ENCODE measurements at places on chromosomes 13 and 19.

DNA sequence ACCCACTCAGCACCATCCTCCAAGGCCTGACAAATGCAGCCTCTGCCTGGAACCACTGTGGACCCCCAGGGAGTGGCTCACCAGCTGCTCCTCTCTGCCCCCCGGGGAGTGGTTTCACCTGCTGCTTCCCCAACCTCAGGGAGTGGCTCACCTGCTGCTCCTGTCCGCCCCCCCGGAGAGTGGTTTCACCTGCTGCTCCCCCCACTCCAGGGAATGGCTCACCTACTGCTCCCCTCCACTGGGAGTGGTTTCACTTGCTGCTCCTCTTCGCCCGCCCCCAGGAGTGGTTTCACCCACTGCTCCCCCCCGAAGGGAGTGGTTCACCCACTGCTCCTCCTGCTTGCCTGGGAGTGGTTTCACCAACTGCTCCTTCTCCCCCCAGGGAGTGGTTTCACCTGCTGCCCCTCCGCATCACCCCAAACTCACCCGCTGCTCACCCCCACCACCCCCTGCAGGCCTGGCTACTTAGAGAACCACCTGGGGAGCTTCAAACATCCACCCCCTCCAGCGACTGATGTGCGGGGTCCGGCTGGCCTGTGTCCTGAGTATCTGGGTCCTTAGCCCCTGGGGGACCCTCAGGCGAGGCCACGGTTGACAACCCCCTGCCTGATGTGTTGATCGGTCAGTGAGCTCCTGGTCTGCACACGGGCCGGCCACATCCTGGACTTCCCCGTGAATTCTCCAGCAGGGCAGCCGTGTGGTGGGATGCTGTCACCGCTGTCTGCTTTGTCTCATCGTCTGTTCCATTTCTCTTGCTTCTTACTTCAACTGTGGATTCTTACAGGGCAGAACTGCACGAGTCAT is 14.6 kb upstream of the TMEM255B start:
- DNase-seq, result no peak

GRCh38 chr13:46166947-46167610 is 14.9 kb downstream of the LCP1 start:
- no peak for DNase-seq

DNA sequence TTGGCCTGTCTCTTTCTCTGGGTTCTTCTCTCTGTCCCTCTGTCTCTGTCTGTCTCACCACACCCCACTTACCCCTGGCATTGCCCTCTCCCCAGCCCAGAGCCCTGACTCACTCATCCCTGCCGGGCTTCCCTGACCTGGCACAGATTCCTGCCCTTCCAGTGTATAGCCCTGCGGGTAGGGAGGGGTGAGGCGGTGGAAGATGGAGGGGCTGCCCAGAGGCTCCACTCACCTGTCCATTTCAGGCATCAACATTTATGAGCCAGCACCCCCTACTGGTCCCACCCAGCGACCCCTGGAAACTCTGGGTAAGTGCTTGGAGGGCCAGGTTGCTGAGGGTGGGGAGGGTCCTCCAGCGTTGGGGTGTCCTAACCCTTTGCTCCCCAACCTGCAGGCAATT is 1.0 kb downstream of the NCCRP1 start:
- DNase-seq, result no peak

DNA sequence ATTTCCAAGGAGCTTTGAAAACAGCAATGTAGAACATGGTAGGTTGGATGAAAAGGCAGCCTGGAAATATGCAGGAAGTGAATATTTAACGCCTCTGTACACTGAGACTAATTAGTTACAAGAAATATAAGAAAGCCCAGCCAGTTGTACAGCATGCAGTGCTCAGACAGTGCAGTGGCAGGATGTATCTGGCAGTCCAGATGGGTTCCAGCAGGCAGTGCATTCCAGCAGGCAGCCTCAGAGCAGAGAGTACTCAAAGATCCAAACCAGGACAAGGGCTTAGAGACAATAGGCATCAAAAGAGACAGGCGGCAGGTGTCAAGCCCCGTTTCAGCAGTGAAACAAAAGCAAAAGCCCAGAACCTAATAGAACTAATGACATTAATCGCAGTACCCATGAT is 2776.3 kb downstream of the PCDH9 start:
- DNase-seq, result no peak

- no peak for DNase-seq
Measured at GRCh38 chr19:14148751-14149410, 12.5 kb upstream of the ASF1B start.

GRCh38 chr13:101170306-101170705 is 246.0 kb downstream of the NALCN start:
- DNase-seq, result no peak

- DNase-seq, result no peak
Measured at GRCh38 chr19:57583104-57583520, 833 bp upstream of the ZIK1 start.

- DNase-seq, result no peak
Measured at GRCh38 chr13:53953183-53953582, 924.6 kb downstream of the OLFM4 start.

DNA sequence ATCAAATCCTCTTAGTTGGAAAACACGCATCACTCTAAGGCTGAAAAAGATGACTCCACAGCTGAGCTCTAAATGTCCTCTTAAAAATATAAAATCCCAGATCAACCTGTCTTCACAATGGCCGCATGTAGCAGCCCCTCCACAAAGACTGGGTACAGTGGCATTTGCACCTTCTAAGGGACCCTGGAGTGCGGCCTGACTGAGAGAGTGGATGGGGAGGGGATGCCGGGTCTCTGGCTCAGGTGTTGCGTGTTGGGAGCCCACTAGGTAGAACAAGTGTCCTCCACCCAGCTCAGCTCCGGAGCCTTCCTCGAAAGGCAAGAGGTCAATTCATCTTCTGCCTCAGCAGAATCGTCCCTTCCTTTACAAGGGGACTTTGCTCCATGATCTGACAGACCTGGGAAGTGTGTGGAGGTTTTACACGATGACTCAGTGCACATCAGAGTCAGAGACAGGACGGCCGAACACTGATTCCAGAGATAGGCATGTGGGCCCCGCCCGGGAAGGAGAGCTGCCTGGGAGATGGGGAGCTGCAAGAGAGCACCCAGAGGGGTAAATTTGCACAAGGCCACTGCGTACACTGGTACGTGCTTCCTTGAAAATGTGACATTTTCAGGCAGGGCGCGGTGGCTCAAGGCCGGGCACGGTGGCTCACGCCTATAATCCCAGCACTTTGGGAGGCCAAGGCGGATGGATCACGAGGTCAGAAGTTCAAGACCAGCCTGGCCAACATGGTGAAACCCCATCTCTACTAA is 23.5 kb upstream of the SLC15A1 start:
- no peak for DNase-seq

- no peak for DNase-seq
Measured at GRCh38 chr19:14516048-14516534, 2.1 kb downstream of the DNAJB1 start.

- no peak for DNase-seq
Measured at GRCh38 chr19:5680084-5680436, 256 bp downstream of the MICOS13 start.

GRCh38 chr19:34475026-34475974 is 6.3 kb upstream of the WTIP start:
- DNase-seq, result peak; percentile 26

- no peak for DNase-seq
Measured at GRCh38 chr13:24022568-24022967, 125.3 kb upstream of the C1QTNF9B start.

DNA sequence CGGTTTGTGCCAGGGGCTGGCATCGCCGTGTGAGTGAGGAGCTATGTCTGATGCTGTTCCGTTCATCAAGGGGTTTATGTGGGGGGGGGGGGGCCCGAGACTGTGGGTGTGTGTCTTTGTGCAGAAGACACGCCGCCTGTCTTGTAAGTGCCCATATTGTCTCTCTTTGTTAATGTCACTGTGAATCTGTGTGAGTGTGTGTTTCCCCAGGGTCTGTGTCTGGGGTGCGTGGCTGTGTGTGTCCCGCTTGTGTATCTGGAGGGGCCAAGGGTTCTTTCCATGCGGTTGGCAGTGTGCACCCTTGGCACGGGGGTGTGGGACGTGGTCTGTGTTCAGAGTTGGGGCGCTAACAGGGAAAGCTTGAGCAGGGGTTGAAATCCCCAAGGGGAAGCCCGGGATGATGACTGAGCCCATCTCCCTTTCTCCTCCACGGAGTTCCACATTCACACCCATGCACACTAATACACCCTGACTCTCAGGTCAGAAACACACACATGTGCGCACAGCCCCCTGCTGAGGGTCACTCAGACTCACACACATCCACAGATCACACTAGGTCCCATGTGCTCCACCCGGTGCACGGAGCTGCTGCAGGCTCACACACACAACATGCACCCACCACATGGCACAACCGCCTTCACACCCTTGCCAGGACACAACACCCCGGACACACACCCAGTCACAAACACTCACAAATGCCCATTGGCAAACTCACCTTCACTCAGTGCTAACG is 1.8 kb downstream of the NCAN start:
- DNase-seq, result no peak

- no peak for DNase-seq
Measured at GRCh38 chr19:6717036-6717435, 3.4 kb downstream of the C3 start.

DNA sequence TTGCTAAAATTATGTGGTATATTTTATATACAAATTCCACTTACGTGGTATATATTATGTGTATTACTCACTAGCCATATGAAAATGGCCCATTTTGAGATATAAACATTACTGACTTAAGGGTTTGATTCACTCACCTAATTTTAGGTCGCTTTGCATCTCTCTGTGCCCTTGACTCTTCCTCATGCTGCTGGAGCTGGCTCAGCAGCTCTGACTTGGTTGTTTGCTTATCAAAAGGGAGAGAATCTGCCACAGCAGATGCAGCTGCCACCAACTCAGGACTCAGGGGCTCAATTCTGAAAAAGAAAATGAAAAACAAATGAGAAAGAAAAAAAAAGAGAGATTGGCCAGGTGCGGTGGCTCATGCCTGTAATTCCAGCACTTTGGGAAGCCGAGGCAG is 12.2 kb downstream of the MRPS31 start:
- DNase-seq, result no peak

GRCh38 chr19:12331211-12331941 is 2.1 kb downstream of the ZNF563 start:
- DNase-seq, result peak; percentile 61

DNA sequence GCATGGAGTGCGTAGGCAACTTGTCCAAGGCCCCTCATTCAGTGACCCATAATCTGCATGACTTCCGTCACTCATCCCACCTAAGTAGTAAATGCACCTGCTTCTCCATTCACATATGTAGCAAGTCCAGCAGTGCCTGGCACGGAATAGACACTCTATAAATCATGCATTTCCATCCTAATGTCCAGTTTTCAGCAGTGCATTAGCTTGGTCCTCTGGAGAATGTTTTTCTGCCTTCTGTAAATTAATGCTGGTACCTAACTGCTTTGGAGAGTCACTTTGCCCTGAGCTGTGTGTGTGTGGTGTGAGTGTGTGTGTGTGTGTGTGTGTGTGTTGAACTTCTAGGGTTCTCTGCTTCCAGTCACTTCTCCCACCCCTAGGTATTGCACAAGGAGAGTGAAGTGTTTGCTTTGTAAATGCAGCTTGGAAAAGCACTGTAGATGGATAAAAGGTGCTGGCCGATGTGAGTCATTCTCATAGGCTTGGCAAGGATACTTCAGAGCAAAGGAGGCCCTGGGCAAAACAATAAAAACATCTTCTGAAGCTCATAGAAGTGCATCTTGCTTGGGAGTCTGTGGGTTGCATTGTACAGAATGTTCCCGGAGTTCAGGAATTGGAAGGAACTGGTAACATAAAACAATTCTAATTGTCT is 181.8 kb downstream of the KATNAL1 start:
- DNase-seq, result no peak

DNA sequence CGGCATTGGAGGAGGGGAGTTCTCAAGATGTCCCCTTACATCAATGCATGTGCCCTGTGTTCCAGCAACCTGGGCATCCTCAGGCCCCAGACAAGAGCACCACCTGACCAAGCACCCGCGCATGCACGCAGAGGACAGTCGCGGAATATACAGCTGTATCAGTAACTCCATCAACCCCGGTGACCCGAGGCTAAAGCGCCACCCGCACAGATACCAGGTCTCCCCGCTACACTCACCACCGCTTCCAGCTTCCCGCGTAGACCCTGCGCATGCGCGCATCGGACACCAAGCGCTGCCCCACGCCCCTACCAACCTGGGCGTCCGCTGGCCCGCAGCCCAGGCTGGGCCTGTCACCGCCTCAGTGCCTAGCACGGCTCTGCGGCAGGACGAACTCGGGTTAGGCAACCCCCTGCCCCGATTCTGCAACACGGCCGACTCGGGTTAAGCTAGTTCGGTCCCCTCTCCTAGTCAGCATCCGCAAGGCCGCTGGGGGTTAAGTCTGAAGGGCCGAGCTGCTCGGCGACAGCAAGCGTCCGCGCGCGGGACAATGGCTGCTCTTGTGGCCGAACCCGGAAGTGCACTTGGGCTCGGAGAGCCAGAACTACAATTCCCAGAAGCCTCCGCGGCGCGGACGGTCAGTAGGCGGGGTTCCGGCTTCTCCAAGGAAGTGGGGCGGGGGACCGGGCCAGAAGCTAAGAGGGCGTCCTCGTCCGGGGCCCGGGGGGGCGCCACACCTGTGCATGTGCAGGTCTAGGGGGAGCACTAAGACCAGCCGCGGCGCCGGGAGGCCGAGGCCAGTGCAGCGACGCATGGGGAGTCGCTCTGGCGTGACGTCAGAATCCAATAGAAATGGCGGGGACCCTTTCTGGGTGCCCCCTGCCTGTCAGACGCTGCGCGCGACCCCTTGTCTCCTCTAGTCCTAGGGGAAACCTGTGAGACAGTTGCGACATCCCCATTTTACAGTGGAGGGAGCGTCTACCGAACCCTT is at the start of gene ZNF180:
Gene ZNF180 (minus strand): TSS at position 561 of the 988 bp plus-strand sequence. CDS start 3,188 bp downstream, outside the sequence.
- DNase-seq, result peak; percentile 94

DNA sequence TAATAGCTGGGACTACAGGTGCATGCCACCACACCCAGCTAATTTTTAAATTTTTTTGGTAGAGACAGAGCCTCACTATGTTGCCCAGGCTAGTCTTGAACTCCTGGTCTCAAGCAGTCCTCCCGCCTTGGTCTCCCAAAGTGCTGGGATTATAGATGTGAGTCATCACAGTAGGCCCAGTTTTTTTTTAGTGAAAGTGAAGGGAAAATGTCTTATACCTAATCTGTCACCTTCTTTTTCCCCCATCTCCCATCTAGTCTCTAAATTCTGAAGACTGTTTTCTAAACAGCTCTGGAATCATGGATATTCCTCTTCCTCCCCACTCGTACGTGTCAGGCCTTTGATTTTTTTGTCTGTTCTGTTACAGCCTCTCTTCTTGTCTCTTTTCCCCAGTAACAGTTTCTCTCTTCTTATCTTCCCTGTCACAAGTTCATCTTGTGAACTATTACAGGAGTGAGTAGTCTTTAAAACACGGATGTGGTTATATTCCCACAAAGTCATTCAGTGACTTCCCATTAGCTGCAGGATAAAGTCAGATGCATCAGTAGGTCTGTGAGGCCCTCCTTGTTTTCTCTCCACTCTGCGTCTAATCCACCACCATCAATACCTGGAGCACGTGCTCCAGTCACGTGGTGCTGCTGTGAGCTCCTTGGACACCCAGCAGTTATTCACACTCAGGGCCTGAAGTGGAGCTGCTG is 2.9 kb downstream of the CDC16 start:
- DNase-seq, result no peak

GRCh38 chr13:52711286-52711685 is 28.3 kb downstream of the CNMD start:
- DNase-seq, result no peak

- DNase-seq, result peak; percentile 14
Measured at GRCh38 chr13:105410602-105411001, 1124.9 kb downstream of the EFNB2 start.

- DNase-seq, result no peak
Measured at GRCh38 chr19:23183251-23183650, 66.4 kb downstream of the ZNF730 start.
